GM12892 (cell line): ENCODE measurements at places on chromosomes 13 and 19.

DNA sequence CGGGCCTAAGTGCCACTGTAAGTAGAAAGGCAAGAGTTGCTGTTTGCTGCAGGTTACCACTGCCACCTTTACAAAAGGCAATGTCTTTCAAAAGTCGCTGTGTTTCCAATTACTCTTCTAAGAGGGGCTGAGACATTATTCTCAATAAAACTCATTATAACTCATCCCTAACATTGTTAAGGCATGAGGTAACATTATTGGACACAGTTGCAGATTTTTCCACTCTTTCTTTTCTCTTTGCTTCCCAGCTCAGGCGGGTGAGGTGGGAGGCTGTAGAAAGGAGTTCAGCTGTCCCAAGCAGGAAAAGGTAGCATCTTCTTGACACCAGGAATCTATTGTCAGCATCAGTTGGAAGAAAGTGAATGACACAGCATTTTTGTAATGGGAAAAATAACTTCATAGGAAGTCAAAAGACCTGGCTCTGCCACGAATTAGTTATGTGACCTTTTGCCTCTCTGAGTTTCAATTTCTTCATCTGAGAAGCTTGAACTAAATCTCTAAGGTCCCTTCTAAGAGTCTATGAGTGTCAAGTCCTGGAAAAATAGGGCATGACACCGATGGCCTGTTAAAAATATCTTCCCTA, 2.1 kb upstream of the UBL3 start:
- no peak for DNase-seq

GRCh38 chr19:54393381-54393780, 21.9 kb upstream of the TTYH1 start:
- DNase-seq: no peak

GRCh38 chr19:46040952-46041500, at the start of gene IGFL4:
Gene IGFL4, minus strand, starts transcription at chr19:46041002. Its CDS starts 40 bp downstream, at chr19:46040962.
- DNase-seq: no peak

DNA sequence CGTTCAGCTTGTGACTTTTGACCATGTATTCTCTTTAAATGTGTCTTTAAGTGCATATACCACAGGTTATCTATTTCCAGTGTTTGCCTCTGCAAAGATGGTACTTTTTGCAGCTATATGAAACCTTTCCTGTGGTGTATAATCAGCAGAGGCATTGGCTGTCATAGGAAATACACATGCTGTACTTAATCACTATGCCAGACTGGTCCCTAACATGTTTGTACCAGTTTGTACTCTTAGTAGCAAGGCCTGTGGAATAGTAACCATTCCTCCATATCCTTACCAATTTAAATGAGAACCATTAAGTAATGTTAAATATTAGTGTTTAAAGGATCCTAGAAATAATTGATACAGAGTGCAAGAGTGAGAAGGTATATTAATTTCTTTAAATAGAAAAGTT, 69.8 kb downstream of the CDK8 start:
- DNase-seq: no peak

- DNase-seq: no peak
Measured at GRCh38 chr19:46347985-46348384, 1.1 kb downstream of the PPP5C start.

DNA sequence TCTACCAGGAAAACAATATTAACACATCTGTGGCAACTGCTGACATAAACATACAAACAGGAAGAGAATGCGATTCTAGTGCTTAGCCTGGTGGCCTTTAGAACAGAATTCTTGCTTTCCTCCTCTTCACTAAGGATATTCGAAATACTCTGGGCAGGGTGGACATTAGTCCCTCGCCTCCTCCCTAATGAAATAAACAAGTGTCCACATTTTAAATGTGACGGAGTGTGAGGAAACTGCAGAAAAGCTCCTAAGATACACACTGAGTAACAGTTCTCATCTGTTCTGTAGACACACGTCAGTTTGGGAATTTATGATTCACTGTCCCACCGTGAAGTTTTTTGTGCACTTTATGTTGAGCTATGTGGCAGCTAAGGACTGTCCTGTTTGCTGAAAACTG, 639 bp downstream of the STARD13 start:
- no peak for DNase-seq

GRCh38 chr19:56683116-56683515, 11.6 kb upstream of the ZNF835 start:
- DNase-seq: no peak

GRCh38 chr19:46839752-46840497, 10.7 kb downstream of the AP2S1 start:
- DNase-seq: no peak

GRCh38 chr19:53606031-53606430, 25.8 kb upstream of the DPRX start:
- no peak for DNase-seq

- DNase-seq: no peak
Measured at GRCh38 chr13:22175815-22176214, 504.9 kb downstream of the FGF9 start.

DNA sequence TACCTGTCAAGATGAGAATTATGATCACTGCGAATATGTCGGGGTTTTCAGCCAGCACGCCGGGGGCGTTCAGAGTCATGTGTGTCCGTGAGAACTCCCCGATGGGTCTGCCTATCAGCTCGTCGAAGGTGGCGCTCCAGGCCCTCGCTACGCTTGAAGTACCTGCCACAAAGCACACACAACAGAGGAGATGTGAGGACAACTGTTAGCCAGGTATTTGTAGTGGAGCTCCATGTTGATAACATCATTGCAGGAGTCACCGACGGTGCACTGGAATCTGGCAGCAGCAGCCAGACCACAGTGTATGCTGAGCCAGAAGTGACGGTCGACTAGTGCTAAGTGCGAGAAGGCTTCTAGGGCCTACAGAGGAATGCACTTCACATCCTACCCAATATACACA, 62.7 kb downstream of the SLC7A1 start:
- DNase-seq: no peak

DNA sequence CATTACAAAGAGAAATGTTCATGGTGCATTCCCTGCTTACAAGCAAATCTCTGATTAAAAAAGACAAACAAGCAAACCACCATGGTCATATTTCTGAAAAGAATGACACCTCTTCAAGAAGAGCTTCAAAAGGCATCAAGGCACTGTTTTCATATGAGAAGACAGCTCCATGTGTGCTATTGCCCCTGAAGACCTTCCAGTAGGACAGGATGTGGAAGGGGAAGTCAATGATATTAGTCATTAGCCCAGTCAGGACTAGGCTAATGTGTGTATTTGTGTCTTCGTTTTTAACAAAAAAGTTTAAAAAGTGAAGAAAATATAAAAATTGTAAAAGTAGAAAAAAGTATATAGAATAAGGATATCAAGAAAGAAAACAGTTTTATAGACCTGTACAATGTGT, 534.7 kb upstream of the ARGLU1 start:
- DNase-seq: no peak

DNA sequence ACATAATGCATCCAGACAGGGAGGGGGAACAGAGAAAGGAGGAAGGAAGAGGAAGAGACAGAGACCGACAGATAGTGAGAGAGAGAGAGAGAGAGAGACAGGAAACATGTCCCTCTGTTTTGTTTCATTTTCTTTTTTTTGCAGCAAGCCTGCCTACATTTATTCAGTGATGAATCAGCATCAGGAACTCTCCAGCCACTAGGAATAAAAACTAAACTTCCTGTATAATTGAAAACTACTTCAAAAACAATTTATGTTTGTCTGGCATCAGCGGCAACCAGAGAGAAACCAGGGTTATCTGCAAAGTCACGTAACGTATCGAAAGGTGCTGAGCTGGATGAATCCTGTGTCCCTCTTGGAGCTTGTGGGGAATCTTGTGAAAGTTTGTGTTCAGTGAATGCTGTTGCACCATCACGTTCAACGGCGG, 148.6 kb upstream of the SOX21 start:
- no peak for DNase-seq

DNA sequence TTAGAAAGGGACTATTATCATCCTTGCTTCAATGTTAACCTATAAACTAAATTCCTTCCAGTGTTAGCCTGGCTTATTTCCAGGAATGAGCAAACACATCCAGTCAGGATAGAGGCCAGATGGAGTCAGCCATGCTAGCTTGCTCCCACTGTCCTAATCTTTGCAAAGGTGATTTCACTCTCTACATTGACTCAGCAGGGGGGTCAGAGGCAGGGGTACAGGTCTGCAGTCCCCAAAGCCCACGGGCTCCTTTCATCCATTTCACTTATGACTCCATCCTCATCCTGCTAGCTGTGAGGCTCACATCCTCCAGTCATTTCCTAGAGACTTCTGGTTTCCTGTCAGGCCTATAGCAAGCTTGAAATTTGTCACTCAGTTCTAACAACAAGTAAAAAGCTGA, 63.4 kb upstream of the CEACAM8 start:
- no peak for DNase-seq

DNA sequence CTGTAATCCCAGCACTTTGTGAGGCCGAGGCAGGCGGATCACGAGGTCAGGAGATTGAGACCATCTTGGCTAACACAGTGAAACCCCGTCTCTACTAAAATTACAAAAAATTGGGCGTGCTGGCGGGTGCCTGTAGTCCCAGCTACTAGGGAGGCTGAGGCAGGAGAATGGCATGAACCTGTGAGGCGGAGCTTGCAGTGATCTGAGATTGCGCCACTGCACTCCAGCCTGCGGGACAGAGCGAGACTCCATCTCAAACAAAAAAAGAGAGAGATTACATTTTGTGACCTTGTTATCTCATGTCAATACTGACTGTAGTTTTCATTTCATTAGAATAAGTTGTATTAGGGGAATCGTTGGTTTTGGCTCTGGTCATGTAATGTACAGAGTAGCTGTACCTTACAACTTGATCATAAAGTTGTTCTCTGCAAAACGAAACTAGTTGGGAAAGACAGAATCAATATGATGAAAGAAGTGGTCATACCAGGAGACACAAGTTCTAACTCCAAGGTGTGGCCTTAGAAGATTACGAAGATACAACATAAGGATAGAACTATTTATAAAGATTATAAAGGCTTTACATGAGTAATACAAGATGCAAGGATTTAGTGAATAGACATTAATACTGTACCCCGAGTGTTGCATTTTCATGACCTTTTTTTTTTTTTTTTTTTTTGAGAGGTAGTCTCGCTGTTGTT, 15.3 kb downstream of the TMEM38A start:
- DNase-seq: no peak

DNA sequence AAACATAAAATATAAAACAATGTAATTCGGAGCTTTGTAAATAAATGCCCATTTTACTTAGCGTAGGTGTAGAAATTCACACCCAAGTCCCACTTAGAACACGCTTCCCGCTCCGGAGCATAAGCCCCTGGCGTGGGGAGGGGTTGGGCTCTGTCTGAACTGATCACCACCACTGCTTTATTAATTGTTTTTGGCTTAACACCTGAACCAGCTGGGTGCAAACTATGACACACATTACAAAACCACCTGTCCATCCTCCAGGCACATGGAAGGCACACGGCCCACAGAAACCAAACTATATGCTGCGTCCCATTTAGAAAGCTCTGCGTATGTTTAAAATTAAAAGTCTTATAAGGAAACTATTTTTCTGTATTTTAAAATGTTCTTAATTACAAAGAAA, 25.9 kb downstream of the RASA3 start:
- no peak for DNase-seq

DNA sequence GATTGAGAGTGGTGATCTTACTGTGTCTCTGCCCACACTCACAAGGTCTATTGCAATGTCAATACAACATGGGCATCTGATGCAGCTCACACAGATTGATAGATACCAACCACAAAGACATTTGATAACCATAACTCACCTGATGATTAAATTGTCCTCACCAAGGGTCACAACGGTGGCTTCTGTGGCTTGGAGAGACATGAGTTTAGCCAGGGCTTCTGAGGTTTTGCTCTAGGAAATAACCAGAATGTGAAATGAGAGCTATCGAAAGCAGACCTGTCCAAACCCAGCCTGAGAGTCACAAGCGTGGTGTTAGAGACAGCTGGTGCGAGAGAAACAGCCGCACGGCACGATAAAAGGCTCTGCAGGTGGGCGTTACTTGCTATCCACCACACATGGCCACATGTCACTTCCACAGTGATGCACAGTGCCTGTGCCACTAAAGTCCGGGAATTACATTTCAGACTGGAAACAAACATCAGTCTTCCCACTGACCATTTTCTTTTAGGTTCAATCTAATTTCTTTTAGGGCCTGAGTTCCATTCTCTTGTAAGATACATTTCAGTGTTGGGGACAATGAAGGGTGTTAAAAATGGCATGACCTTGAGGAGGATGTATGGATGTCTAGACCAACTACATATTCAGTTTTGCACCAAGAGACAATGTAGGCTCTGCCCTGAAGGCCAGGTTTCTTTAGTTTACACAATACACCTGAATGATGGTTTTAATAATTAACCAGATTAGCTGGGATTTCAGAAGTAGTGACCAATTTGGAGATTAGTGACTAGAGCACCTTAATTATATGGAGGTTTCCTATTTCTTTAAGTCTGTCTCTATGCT, 53.7 kb downstream of the ATP7B start:
- DNase-seq: no peak

GRCh38 chr13:110522721-110523120, 38.8 kb downstream of the RAB20 start:
- DNase-seq: no peak

DNA sequence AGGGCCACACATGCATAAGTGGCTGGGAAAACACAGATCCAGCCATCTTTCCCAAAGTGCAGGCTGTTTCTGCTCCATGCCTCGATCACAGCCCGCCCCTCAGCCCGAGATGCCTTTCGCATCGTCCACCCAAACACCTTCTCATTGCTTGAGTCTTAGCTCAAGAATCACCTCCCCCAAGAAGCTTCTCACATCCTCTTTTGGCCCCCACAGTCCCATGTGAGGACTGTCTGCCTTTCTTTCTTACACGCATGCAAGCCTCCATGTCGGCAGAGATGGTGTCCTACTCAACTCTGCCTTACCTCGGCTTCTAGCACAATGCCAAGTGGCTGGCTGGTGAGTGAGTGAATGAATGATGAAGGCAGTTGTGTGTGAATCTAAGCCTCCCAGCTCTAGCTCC, 18.1 kb upstream of the GSX1 start:
- DNase-seq: no peak

- no peak for DNase-seq
Measured at GRCh38 chr19:50739914-50740426, 16.8 kb downstream of the CLEC11A start.

- no peak for DNase-seq
Measured at GRCh38 chr13:23500849-23501248, 67.3 kb upstream of the SACS start.

GRCh38 chr13:49517461-49517860, 21.7 kb downstream of the PHF11 start:
- DNase-seq: no peak
